ENCODE measurements at places on chromosomes 1 and 21.
A peak's percentile ranks its signal among the peaks of the same experiment; 100 is the strongest.

DNA sequence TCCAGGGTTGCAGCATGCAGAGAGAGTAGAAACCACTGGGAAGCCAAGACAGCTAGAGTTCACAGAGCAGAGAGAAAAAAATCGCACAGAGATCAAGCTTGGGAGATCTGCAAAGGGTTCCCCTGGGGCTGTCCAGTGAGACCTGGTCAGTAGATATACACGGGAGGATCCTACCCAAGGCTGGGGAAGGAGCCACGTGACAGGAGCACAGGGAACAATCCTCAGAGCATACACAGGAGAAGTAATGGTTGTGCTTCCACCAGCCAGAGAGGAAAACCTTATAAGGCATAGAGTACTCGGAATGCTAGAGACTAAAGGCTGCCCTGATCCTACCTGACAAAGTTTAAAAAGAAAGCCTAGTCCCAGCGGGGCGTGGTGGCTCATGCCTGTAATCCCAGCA, 53.9 kb downstream of the GABPA start:
- DNase-seq: no peak

DNA sequence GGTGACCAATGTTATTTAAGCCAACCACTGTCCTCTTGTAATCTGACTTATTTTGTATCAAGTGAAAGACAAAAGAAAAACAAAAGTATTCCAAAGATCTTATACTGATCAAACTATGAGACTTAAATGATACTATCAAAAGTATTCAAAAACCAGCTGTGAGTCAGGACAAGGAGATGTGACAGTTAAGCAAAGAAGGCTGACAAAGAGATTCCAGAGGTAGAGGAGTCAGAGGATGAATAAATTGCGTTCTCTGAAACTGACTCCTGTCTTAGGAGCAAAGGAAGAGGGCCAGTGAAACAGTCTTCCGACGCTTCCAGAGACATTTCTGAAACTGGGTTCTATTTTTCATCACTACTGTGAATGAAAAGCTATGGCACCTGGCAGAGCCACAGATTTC, 20.9 kb downstream of the TMEM50B start:
- DNase-seq: no peak

DNA sequence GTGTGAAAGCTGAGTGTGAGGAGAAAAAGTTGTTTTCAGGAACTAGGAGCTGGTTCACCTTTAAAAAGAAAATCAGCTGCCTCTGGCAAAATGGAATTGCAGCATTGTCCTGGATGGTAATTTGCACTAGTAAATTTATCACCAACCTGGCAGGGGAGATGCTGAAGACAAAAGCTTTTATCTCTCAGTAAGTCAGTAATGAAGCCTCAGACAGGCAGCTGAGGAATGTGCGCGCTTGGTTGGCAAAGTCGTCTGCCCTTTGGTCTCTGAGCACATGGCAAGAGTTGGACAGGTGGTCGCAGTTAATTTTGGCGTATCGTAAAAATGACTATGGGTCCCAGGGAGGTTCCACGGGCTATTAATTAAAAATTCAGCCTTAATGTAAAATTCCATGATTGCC, 131.9 kb downstream of the BACH1 start:
- DNase-seq: no peak

DNA sequence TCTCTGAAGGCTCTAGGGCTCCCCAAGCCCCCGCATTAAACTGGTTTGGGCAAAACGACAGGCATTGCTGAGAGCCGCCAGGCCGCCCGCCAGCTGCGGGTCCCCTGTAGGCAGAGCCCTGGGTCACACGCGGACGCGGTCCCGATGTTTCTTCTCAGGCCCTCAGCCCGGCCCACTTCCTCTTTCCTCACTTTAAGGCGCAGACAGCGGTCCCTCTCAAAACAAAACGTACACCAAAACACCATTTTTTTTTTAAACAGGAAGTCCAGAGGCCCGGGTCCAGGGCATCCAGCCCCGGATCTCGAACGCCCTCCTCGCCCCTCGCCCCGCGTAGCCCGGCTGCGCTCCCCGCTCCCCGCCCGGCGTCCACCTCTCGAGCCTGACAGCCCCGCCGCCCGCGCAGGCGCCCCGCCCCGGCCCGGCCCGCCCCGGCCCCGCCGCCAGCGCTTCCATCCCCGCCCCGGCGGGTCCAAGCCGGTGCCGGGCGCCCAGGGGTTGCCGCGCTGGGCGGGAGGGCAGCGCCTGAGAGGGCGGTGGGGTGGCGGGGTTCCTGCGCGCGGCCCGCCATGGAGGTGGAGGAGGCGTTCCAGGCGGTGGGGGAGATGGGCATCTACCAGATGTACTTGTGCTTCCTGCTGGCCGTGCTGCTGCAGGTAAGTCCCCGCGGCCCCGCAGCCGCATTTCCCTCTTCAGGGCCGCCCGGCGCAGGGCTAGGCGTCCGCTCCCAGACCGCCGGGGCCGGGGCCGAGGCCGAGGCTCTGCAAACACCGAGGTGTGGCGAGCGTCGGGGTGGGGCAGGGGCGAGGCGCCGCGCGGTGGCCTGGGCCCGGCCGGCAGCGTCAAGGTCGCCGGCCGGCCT, at the start of gene SLC22A15:
Gene SLC22A15 (plus strand): TSS at position 452 of the 859 bp plus-strand sequence. CDS start 115 bp downstream, at position 567.
- peak; percentile 10 for DNase-seq

DNA sequence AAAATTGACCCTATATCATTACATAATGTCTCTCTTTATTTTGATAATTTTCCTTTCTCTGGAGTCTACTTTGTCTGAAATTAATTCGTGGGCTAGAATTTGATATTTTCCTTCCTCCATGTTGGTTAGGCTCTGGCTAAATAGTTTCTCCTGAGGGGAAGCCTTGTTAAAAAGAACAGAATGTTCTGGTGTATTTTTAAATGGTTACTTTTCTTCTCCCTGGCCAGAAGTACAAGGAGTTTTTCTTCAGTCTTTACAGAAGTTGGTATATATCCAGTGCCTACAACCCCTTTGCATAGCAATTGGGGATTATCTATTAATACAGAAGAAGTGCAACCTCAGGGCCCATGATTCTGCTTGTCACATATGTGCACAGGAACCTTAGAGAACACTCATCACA, 185.6 kb upstream of the RAB4A start:
- DNase-seq: no peak

DNA sequence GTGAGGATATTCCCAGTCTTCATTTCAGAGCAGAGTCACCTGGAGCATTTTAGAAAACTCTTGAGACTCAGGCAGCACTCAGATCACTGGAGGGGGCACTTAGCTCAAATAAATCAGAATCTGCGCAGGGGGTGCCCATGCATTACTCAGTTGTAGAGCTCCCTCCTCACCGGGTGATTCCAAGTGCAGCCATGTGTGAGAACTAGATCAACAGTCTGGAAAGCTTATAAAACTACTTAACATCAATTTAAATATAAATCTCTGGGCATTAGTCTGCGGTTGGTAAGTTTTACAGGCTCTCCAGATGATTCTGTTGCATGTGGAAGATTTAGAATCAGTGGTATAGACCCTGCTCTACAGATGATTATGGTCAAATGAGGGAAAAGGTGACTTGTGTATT, 128.6 kb downstream of the ST6GALNAC3 start:
- no peak for DNase-seq

DNA sequence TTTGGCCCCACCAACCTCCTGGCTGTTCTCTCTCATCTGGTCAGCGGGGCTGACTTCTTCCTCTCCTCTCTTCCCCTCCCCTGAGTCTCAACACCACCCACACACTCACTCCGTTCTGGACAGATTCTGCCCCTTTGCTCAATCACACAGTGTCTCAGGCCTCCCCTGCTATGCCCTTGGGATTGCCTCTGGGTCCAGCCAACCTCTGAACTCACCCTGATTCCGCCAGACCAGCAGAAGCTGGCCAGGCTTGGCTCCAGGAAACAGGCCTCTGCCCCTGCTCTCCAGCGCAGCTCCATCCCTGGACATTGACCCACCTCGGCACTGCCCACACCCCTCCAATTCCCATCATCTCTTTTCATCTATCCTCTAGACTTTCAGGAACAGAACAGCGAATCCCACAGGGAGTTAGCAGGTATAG, 22.1 kb downstream of the AHDC1 start:
- no peak for DNase-seq

DNA sequence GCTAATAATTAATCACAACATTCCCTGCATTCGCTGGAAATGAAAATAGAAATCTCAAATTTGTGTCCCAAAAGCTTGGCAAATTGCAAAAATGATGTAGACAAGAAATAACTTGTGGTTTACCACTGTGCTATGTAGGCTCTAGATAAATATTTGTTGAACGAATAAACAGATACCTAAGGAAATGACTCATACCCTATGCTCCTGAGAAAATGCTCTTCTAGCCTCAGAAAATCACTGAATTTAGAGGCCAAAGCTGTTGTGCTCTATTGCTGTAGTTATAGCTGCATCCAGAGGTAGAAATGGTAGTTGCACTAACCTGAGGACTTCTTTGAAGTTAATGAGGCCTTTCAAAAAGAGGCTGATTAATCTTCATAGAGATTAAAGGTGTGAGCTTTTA, 142.0 kb upstream of the ZNHIT6 start:
- DNase-seq: no peak

DNA sequence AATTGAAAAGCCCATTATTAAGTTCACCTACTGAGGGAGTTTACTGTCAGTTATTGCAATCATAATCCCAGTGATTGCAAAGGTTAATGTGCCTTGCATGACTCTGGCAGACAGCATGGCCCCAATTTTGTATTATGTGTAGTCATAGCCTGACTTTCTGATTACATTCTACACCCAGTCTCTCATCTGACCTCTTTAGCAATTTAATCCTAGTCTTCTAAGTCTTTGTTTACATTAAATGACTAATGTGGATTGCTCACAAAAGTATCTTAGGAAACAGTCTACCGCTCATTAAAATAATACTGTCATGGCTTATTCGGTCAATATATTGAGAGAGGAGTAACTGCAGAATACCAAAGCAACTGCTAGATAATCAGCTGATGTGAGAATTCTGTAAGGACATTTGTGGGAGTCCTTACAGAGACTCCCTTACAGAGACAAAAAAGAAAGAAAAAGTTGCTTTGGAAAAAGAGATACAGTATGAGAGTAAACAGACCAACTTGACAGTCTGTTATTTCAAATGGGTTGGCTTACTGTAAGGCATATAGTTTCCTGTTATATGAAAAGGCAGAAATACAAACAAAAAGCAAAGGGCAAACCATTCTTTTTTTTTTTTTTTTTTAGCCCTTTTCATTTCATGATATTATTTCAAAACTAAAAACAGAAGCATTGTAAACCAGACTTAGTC, 42.8 kb downstream of the SMG7 start:
- DNase-seq: no peak

GRCh38 chr1:15975358-15975804, 520 bp downstream of the ZBTB17 start:
- DNase-seq: peak; percentile 46

GRCh38 chr1:51734896-51735745, 118.2 kb downstream of the OSBPL9 start:
- no peak for DNase-seq

GRCh38 chr1:37452416-37452815, 22.0 kb upstream of the ZC3H12A start:
- DNase-seq: no peak

GRCh38 chr1:70426154-70427131, 15.4 kb downstream of the CTH start:
- no peak for DNase-seq

- no peak for DNase-seq
Measured at GRCh38 chr1:213602796-213603486, 384.8 kb upstream of the PROX1 start.

GRCh38 chr1:1988061-1988945, 15.3 kb downstream of the CFAP74 start:
- DNase-seq: no peak

GRCh38 chr21:26491663-26492062, 81.4 kb downstream of the CYYR1 start:
- no peak for DNase-seq

DNA sequence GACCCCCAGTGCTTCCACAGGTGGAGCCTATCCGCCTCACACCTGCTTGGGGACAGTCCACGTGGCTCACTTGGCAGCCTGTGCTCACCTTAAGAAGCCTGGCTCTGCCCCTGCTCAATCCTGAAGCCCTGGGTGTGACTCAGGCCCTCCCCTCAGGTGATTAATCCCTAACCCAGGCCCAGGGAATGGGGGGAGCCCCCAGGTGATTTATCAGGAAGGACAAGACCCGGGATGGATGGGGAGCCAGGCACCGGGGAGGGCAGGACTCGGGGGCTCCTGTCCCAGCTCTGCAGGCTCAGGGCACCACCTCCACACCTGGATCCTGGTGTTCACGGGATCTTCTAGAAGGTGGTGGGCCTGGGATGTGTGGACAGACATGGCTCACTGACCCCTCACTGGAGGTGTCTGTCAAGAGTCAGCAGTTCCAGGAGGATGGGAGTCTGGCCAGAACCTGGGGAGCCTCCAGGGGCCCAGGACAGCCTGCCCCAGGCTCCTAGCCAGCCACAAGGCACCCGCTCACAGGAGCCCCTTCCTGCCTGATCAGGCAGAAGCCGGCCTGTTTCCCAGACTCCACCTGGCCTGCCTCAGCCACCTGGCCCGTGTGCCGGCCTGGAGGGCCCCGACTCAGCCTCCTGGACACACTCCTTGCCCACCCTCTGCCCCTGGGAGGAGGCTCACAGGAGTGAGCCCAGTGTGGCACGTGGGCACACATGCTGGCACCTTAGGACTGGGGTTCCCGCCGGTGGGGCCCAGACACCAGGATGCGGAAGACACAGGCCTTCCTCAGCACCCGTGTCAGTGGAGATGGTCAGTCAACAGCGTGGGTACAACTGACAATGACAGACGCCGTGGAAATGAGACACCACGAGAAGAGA, 38.6 kb upstream of the COL6A1 start:
- DNase-seq: no peak

- DNase-seq: no peak
Measured at GRCh38 chr21:31526040-31526439, 133.5 kb upstream of the SOD1 start.

- no peak for DNase-seq
Measured at GRCh38 chr1:55071477-55071876, 32.1 kb downstream of the PCSK9 start.

DNA sequence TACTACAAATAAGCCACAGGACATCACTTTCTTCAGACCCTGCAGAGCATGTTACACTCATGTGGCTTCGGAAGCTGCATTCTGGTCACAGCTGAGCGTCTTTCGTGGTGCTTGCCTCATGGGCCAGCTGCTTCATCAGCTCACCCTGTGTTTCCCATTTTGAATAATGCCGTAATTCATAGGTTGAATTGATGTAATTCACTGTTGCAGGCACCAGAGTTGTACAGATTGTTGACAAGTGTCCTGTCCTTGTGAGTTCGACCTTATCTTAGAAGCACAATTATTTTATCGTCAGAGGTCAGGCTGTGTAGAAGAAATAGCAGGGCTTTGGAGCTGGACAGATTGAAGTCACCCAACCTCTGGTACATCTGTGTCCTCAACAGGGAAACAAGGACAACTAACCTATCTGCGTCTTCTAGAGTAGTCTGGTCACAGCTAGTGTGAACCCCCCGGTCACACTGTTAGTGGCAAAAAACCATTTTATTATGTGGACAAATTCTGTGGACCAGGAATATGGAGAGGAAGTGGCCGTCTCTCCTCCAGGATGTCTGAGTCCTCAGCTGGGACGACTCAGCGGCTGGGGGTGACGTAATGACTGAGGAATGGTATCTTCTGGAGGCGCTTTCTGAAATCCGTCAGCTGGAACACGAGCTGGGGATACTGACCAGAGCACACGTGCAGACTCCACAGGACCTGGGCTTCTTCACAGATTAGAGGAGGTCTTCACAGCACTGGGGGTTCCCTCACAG, 17.8 kb downstream of the PKNOX1 start:
- DNase-seq: no peak

Measured in activated CD8-positive, alpha-beta memory T cell treated with anti-CD3 and anti-CD28 coated beads for 48 hours (primary cell).